Activated CD4-positive, alpha-beta T cell treated with anti-CD3 and anti-CD28 coated beads for 24 hours (primary cell): ENCODE measurements at places on chromosomes 11 and 22.

- peak; percentile 59 for DNase-seq
These were observed 13.8 kb downstream of the GGT5 start for GRCh38 chr22:24230911-24231656.

DNA sequence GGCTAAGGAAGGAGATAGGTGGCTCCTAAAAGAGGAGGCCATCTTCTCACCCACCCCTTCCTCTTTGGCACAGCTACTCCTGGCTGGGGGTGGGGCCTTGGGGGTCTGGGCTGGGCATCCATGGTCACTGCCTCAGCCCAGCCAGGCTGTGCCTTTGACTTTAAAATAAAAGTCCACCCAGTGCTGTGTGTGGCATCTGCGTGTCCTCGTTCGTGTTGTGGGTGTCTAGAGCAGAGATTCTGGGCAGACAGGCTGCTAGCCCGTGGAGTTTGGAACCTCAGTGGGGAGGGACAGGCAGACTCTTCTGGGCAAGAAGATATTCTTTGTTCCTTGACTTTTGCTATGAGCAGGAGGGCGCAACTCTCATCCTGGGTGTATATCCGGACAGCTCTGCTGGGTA, 13.1 kb downstream of the RPS6KA4 start:
- DNase-seq = no peak

DNA sequence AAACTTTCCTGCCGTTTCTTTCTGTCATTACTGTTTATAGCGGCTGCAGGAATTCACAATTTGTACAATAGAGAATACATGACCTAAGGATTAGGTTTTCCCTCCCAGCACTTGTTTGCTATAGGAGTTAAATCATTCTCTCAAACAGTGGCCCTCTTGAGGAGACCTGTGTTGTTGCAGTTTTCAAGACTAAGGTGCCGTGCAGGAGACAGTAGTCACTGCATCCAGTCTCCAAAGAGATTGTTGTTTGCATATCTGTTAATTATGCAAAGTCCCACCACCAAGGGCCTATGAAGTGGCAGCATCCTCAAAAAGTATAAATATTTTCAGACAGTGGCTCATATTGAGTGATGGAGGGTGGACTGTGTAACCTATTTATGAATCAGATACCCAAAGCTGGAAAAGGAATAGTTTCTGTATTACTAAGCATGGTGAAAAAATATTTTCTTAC, 2.3 kb downstream of the PRSS23 start:
- DNase-seq = no peak

DNA sequence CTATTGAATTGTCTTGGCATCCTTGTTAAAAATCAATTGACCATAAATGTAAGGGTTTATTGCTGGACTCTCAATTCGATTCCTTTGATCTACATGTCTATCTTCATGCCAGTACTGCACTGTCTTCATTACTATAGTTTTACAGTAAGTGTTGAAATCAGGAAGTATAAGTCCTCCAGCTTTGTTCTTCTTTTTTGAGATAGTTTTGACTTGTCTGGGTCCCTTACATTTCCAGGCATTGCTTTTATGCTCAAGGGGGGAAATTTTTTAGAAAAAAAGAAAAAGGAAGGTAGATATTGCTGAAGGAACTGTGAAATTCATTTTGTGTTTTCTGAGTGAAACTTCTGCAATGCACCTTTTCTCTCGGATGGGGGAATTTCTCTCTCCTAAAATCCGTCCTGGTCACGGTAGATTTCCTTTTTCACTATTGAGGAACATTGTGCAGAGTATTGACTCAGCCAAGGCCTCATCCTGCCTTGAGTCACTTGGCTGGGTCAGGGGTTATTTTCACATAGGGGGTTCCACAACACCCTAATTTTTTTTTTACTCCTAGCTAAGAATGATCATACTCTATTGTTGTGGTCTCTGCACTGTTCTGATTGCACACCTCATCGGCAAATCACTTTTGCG, 2.8 kb upstream of the ACER3 start:
- DNase-seq = no peak

DNA sequence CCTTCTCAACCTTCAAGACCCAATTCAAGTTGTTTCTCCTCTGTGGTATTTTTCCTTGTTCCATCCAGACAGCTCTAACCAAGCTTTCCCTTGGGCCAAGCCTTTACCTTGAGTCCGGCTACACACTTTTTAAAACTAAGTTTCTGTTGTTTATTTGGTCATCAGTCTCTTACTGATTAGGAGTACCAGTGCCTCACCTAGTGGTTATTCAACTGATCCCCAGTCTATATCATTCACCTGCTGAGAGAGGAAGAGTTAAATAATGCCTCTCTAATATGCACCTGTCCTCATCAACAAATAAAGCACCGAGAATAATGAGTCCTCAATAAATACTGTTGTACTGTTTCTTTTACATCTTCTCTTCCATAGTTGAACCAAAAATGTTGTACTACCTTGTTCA, 160.8 kb downstream of the MSANTD4 start:
- no peak for DNase-seq

- peak; percentile 4 for DNase-seq
These were observed 43.6 kb downstream of the TEAD1 start for GRCh38 chr11:12717851-12718291.

DNA sequence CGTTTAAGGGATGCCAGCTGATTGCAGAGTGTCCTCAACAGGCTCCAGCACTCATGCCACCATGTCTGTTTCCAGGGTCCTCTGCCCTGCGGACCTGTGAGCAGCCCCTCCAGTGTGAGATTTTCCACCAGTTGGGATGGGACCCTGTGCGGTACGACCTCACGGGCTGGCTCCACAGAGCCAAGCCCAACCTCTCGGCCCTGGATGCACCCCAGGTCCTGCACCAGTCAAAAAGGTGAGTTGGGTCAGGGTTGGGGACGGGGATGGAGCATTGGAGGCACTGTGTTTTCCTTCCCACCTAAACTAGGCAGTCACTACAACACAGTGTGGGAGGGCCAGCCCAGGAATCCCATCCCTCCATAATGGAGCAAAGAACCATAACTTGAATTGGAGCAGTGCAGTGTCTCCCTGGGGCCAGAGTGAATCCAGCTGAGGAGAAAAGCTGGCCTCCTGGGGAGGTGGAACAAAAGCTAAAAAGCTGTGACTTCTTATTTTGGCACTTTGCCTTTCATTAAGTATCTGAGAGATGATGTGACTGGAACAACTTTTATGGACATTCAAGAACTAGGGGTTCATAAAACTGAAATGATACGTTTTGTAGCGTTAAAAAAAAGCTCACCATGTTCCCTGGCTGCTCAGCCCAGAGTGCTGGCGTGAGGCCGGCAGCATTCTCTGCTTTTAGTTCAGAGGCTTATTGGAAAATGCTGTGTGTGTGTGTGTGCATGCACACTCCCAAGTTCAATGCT, 101.8 kb downstream of the MYO18B start:
- no peak for DNase-seq

- no peak for DNase-seq
These were observed 39.0 kb downstream of the MAML2 start for GRCh38 chr11:96303980-96304379.

DNA sequence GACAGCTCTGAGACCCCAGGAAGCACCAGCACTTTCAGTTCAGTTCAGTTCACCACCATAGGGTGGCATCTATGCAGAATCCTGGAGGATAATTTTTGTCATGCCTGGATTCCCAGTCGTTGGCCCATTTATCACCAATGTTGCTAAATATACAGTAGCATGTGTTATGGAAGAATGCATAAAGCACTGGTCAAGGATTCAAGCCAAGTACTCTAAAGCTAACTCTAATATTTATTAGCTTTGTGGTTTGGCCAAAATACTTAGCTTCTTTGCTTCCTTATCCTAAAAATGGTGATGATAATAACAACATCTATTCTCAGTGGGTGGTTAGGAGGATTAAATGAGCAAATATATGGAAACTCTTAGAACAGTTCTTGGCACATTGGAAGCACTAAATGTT, 294.7 kb upstream of the ZC3H12C start:
- DNase-seq = no peak
